ENCODE measurements at places on chromosomes 12 and 14.

- peak; percentile 15 for DNase-seq
These were observed 87.4 kb upstream of the SLC38A2 start for GRCh38 chr12:46459861-46460545.

GRCh38 chr14:91366749-91367148 lies 50.9 kb downstream of the CCDC88C start:
- no peak for DNase-seq

DNA sequence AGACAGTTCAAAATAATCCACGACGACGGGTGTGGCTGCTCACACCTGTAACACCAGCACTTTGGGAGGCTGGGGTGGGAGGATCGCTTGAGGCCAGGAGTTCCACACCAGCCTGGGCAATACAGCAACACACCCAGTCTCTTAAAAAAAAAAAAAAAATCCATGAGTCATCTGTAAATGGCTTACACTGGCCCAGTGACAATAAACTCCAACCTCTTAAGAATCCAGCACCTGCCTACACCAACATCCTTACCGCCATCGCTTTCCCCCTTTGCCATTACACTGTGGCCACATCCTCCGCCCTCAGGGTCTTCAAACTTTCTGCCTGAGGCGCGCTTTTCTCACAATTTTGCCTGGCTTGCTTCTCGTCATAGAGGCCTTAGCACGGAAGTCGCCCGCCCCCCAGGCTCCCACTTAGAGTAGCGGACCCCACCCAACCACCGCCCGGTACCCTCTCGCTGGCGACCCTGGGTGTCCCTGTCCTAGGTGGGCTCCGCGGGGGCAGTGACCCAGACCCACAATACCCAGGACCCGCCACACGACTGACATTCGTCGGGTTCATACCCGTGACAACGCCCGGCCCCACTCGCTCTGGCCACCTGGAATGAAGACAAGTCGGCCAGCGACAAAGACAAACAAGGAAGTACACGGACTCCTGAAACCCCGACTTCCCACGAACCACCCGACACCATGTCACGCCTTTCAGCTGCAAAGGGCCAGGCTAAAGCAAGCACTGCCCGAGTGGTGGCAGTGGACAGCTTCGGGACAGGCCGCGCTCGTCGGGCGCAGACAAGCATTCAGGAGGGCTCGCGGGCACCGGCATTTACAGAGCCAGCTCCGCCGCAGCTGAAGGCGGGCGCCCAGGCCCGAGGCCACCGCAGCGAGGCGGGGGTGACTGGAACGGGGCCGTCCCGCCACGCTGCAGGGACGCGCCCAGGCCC lies 636 bp downstream of the GOLGA3 start:
- peak; percentile 66 for DNase-seq

DNA sequence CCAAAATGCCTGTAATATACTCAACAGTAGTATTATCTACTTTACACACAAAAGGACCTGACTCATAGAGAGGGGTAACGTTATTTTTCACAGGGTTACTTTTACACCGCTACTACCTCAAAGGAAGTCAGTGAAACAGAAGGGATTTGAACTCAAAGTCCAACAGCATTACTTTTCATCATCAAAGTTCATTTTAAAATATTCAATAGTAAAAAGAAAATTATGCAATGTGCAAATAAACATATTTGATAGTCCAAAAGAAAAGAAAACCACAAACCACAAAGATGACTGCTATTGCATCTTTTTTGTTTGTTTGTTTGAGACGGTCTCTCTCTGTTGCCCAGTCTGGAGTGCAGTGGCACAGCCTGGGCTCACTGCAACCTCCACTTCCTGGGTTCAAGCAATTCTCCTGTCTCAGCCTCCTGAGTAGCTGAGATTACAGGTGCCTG lies 15.5 kb downstream of the KIF21A start:
- no peak for DNase-seq

GRCh38 chr12:107439026-107439738 lies 246.4 kb upstream of the PWP1 start:
- no peak for DNase-seq

- no peak for DNase-seq
These were observed 129.7 kb downstream of the PAX9 start for GRCh38 chr14:36791402-36791801.

DNA sequence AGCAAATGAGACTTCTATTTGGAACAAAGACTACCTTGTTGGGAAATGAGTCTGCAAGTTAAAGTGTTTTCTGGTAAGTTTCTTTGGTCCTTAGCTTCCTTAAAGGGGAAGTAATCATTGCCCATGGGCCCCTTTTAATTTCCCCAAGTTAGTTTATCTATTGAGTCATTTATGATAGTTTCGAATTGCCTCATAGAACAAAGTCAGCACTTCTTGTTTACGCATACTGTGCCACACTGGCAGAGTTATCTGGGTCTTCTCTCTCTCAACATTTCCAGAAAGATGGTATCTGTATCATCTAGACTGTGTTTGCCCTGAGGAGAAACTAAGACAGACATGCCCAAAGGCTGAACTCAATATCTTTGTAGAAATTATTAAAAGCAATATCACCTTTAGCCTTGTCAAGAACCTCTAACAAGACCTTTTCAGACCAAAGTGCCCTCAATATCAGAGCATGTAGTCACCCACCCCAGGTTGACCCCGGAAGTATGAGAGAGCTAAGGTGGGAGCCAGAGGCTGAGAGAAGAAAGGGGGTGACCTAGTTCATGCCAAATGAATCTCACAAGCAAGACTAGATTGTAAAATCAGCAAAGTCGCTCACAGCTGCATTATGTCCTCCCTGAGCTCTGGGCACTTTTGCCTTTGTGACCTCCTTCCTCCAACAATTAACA lies 40.0 kb downstream of the GPR65 start:
- no peak for DNase-seq

DNA sequence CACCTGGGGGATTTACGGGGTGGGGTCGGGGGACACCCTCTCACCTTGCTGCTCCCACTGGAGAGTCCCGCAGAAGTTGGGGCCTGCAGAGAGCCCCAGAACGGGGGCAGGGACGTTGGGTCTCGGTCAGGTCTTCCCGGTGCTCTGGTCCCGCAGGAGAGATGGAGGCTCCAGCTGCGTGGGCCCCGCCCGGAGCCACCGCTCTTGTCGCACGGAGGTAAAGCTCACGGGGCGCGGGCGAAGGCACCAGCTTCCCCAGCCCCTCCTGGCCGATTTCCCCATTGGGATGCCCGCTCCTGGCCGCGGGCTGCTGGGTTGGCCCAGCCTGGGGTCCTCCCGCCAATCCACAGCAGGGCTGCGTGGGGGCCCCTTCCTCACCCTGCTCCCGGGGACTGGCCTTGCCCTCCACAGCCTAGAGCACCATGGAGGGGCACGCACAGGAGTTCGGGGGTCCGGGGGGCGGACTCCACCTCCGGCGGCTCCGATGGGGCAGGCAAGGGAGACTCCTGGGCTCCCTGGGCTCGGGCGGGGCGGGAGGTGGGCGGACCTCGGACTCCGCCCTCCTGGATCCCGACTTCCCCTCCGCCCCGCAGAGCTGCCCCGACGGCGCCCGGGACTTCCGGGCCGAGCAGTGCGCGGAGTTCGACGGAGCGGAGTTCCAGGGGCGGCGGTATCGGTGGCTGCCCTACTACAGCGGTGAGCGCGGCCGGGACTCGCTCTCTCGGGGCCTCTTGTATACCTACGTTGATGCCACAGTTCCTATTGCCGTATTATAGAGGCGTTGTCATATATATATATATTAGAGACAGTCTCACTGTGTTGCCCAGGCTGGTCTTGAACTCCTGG lies 8.4 kb downstream of the PAPLN start:
- peak; percentile 60 for DNase-seq

GRCh38 chr12:69969011-69969410 lies 144.0 kb downstream of the MYRFL start:
- no peak for DNase-seq

DNA sequence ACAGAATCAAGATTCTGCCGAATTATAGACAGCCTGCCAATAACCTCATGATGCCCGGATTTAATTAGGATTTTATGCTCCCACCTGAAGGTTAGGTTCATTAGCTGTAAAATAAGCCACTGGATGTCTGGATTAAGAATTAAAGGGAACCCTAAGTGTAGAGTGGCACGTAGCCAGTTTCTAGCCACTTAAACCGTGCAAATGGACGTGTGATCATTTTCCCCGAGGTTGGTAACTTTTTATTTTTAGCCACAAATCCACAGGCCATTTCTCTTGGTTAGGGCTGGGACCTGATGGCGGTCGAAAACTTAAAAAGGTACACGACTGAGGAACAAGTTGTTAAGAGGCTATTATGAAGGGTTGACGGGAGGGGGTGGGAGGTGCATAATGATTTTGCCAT lies 127.3 kb upstream of the TMPO start:
- DNase-seq, result no peak

- no peak for DNase-seq
These were observed 119.9 kb upstream of the PLEKHG7 start for GRCh38 chr12:92582893-92583292.

DNA sequence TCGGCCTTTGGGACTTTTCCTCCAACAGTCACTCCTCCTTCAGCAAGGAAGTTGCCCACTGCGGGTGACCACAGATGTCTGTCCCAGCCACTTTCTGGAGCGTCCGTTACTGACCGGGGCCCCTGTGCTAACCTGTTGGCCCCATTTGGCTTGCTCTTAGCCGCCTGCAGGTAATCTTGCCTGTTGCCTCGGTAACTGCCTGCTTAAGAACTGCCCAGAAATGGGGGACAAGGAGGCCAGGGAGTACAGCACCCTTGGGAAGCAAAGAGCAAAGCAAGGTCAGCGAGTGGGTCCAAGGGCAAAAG lies 338.8 kb upstream of the SFSWAP start:
- DNase-seq, result no peak

- DNase-seq, result peak; percentile 14
These were observed 220.5 kb downstream of the BCAT1 start for GRCh38 chr12:24728366-24728765.

DNA sequence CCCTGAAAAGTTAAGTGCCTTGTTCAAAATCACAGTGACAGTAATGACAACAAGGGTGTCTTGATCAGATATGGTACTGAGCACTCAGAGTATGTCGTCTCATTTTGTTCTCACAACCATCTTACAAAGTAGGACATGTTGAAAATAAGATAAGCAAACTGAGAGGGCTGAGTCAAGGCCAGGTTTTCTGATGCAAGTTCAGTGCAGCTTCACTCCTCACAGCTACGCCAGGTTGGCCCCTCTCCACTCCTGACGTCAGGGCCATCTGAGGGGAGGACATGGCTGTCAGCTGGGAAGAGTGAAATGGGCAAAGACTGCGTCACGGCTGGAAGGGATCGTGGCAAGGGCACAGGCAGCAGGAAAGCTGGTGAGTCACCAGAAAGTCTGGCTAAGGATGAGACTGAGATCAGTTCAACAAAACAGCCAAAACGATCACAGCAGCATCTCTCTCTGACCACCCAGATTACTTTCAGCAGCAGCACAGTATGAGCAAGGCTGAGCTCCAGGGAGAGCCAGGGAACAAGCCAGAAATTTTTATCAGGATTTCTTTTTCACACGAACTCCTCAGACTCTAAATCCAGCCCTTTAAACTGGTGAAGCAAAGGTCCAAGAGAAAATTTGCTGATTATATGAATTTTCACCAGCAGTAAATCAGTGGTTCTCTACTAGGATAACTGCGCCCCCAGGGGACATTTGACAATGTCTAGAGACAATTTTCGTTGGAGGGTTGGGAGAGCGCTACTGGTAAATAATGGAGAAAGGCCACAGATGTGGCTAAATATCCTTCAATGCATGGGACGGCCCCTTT lies 297.9 kb upstream of the AMIGO2 start:
- DNase-seq, result no peak

- DNase-seq, result no peak
These were observed 266.9 kb downstream of the KTN1 start for GRCh38 chr14:55846826-55847446.

DNA sequence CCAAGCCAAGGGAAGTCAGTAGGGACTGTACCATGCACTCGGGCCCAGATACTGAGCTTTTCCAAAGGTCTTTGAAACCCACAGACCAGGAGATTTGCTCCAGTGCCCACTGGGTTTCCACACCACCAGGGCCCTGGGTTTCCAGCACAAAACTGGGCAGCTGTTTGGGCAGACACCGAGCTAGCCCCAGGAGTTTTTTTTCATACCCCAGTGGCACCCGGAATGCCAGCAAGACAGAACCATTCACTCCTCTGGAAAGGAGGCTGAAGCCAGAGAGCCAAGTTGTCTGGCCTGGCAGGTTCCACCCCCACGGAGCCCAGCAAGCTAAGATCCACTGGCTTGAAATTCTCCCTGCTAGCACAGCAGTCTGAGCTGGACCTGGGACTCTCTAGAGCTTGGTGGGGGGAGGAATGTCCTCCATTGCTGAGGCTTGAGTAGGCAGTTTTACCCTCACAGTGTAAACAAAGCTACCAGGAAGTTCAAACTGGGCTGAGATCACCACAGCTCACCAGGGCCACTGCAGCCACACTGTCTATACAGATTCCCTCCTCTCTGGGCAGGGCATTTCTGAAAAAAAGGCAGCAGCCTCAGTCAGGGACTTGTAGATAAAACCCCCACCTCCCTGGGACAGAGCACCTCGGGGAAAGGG lies 793.7 kb downstream of the RPS29 start:
- no peak for DNase-seq

DNA sequence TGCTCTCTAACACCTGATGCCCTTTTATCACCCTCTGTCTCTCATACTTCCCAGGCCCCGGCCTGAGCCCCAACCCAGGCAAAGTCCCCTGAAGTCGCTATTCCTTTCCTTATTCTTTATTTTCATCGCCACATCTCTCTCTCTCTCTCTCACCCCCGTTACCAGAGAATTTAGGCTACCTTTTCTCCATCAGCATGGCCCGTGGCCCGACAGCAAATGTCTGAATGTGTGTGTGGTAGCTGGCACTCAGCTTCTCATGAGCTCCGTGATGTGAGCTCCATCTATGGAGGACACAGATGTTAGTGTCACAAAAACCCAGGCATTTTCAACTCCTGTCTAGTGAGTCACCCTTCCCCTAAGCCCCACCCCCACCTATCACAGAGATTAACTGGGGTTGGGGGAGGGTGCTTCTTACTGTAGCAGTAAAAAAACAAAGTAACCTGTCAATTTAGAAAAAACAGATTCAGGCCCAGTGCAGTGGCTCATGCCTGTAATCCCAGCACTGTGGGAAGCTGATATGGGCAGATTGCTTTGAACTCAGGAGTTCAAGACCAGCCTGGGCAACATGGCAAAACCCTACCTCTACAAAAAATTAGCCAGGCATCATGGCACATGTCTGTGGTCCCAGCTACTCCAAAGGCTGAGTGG lies 53.8 kb downstream of the VCPKMT start:
- DNase-seq, result peak; percentile 91

- no peak for DNase-seq
These were observed 369.1 kb downstream of the NPAS3 start for GRCh38 chr14:33307691-33308251.

- DNase-seq, result no peak
These were observed 1.5 kb upstream of the STAT6 start for GRCh38 chr12:57112492-57113294.

GRCh38 chr12:109308534-109309380 lies at the start of gene FOXN4:
FOXN4 (minus strand) TSS chr12:109309284; CDS start chr12:109308321, 963 bp downstream.
- no peak for DNase-seq

GRCh38 chr14:20774258-20774824 lies 6.1 kb downstream of the EDDM3B start:
- no peak for DNase-seq

- no peak for DNase-seq
These were observed 2.4 kb upstream of the PIK3C2G start for GRCh38 chr12:18258929-18259328.
